T-helper 2 cell (primary cell): ENCODE measurements at places on chromosomes 3 and 15.

GRCh38 chr3:132841621-132842020, 119.4 kb upstream of the NPHP3 start:
- DNase-seq, result no peak

GRCh38 chr3:139629033-139629432, 48.7 kb downstream of the NMNAT3 start:
- no peak for DNase-seq

DNA sequence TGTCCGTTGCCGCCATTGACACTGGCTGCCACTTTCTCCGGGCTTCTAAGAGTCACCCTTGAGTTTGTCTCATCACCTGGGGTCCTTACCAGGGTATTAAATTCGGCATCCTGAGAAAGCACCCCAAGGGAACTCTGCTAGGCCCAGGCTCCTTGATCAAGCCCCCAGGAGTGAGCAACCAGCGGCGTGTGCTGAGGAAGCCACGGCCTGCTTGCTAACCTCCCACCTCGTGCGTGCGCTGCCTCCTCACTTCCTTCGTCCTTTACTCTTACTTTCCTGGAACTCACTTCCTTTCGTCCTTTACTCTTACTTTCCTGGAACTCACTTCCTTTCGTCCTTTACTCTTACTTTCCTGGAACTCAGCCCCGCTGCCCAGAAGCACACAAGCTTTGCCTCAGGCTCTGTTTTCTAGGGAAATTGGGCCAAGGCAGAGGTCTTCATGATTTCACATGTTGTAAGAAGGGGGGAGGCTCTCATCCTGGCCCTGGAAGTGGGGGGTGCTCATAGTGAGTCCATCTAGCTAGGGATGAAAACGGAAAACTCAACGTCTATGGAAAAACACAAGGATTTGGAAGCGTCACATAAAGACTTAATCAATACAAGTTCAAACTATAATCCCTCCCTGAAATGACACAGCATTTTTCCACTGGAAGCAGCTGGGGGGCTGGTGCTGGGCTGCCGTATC, 36.7 kb upstream of the BDH1 start:
- no peak for DNase-seq

- DNase-seq, result no peak
Measured at GRCh38 chr15:99315636-99316035, 64.4 kb downstream of the LRRC28 start.

GRCh38 chr3:186152889-186153292, 44.0 kb upstream of the ETV5 start:
- DNase-seq, result no peak

- DNase-seq, result no peak
Measured at GRCh38 chr3:141681390-141681780, 56.7 kb upstream of the RNF7 start.

DNA sequence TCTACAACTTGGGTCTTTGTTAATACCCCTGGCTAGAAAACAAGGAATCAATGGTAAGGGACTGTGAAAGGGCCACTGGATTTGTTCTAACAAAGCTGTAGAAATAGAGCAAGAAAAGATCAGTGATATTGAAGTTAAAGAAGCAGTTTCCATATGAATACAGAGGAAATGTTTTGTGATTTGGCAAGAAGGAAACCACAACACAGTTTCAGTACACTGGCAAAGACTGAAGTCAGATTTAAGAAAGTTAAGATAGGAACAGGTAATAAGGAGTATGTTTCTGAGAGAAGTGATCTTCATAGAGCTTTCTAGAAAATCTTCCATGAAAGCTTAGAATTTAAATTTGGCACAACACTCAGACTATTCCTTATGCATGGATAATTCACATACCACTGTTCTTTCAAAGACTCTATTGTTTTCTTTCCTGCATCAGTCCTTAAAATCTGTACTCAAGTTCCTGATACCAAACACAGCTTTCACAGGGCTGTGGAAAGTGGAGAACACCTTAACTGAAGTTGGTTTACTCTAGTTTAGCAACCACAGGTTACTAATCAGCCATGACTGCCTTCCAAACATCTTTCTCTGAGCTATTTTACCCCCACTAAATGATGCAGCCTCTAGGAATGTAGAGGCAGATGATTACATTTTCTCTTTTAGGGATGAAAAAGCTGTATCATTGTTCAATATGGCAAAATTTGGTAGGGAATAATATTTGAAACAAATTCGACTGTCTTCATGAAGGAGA, 32.4 kb upstream of the ALCAM start:
- no peak for DNase-seq

GRCh38 chr3:133820889-133821675, 15.5 kb downstream of the SRPRB start:
- no peak for DNase-seq
